ENCODE measurements at places on chromosomes 1 and 21.

GRCh38 chr1:93000751-93001175 lies 39.5 kb upstream of the DIPK1A start:
- DNase-seq = no peak

DNA sequence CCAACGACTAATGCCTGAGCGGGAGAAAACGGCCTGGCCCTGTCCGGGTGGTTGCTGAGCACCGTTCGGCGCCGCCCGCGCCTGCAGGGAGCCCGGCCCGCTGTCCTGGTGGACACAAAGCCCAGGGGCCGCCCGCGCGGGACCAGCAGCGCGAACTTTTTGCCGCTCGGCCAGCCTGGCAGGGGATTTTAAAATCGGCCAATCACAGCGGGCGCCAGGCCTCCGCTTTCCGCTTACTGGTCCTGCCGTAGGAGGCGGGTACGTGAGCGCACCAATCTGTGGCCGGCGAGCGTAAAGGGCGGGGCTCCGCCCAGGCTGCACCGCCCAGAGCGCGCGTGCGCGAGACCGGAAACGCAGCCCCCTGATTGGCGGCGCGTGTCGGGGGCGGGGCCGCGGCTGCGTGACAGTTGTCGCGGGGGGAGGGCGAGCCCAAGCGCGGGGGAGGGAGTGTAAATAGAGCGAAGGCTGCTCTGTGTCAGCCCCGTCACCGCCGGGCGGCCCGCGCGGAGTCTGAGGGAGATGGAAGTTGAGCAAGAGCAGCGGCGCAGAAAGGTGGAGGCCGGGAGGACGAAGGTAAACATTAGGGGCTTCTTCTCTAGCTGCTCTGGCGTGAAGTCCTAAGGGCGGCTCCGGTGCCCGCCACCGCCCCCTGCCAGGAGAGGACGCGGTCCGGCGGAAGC lies at the start of the genes C21orf58 and PCNT:
TSS of gene C21orf58 (minus strand) at position 161 of the 680 bp plus-strand sequence. CDS start 1,132 bp downstream, outside the sequence.
TSS of gene PCNT (plus strand) at position 447 of the 680 bp plus-strand sequence. CDS start at position 520, 73 bp downstream.
- DNase-seq = peak; percentile 97

GRCh38 chr1:17635811-17636210 lies 96.3 kb downstream of the ARHGEF10L start:
- DNase-seq = no peak

DNA sequence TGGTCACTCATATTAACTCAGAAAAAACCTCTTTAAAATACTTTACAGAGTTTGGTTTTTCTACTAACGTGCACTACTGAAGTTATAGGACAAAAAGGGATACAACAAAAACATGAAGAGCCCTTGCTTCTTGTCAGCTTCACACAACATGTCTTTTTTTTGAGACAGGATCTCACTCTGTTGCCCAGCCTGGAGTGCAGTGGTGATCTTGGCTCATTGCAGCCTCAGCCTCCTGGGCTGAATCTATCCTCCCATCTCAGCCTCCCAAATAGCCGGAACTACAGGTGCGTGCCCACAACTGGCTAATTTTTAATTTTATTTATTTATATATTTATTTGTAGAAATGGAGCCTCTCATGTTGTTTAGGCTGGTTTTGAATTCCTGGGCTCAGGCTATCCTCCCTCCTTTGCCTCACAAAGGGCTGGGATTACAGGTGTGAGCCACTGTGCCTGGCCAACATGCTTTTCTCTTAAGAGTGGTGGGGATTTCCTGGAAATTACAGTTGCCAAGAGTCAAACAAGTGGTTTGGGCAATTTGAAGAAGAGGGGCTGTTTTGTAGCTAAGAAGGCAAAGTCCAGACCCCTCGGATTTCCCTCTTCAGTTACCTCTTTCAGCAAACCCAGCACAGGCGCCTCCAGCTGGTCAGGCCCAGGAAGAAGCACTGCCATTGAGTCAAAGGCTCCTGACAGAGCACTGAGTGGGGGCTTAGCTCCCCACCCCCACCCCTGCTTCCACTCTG lies 6.4 kb upstream of the SMPDL3B start:
- no peak for DNase-seq

GRCh38 chr1:207076181-207076955 lies 12.3 kb upstream of the C4BPB start:
- DNase-seq = no peak

All from left forelimb (tissue), 1 donor.